ENCODE measurements at places on chromosomes 3 and 15.

- DNase-seq: no peak
Measured at GRCh38 chr3:31573036-31573779, 40.5 kb downstream of the STT3B start.

DNA sequence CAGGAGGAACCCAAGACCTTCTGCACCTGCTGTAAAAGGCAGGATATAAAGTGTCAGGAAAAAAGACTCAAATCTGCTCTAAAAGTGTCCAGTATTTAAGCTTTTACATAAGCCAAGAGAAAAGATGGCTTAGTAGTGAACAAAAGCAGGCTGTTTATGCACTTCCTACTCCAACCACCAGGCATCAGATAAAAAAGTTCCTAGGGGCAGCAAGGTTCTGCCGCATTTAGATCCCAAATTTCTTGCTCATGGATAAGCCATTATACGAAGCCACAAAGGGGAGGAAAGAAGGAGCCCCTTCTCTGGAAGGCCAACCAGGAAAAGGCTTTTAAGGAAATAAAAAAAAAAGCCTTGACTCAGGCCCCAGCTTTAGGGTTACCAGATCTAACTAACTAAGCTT is 10.6 kb upstream of the SLC9C1 start:
- no peak for DNase-seq

DNA sequence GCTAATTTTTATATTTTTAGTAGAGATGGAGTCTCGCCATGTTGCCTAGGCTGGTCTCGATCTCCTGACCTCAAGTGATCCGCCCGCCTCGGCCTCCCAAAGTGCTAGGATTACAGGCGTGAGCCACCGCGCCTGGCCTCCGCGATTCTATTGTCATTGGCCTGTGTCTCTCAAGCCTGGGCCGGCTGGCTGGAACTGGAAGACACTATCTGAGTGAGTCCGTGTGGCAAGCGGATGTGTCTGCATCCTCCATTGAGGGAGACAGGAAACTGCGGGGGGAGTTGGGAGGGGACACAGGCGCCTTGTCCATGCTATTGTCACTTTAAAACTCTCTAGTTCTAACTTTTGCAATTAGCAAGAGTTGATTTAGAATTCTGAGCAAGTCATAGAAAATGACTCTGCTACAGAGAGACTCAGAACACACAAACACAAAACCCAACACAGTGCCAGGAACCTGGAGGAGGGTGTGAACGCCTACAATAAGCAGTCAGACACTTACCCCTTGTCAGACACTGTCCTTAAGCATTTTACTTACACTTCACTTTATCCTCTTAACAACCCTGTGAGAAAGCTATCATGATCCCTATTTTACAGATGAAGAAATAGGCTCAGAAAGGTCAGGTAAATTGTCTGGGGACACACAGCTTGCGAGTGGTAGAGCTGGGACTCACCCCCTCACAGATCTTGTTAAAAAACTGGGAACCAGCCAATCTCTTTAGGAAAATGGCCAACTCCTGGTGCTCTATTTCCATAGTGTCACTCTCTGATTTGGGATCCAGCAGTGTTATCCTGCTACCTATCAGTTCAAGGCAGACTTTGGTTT is 38.7 kb downstream of the ANP32A start:
- no peak for DNase-seq

DNA sequence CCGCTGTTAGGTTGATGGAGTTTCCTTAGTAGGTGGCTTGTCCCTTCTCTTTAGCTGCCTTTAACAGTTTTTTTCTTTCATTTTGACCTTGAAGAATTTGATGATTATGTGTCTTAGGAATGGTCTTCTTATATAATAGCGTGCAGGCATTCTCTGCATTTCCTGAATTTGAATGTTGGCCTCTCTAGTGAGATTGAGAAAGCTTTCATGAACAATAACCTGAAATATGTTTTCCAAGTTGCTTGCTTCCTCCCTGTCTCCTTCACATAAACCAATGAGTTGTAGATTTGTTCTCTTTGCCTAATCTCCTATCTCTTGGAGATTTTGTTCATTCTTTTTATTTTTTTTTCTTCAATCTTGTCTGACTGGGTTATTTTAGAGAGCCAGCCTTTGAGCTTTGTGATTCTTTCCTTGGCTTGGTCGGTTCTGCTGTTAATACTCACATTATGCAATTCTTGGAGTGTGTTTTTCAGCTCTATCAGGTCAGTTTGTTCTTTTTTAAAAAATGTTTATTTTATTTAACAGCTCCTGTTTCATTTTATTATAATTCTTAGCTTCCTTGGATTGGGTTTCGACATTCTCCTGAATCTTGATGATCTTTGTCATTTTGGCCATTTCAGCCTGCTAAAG is 627.9 kb downstream of the SI start:
- DNase-seq: no peak

DNA sequence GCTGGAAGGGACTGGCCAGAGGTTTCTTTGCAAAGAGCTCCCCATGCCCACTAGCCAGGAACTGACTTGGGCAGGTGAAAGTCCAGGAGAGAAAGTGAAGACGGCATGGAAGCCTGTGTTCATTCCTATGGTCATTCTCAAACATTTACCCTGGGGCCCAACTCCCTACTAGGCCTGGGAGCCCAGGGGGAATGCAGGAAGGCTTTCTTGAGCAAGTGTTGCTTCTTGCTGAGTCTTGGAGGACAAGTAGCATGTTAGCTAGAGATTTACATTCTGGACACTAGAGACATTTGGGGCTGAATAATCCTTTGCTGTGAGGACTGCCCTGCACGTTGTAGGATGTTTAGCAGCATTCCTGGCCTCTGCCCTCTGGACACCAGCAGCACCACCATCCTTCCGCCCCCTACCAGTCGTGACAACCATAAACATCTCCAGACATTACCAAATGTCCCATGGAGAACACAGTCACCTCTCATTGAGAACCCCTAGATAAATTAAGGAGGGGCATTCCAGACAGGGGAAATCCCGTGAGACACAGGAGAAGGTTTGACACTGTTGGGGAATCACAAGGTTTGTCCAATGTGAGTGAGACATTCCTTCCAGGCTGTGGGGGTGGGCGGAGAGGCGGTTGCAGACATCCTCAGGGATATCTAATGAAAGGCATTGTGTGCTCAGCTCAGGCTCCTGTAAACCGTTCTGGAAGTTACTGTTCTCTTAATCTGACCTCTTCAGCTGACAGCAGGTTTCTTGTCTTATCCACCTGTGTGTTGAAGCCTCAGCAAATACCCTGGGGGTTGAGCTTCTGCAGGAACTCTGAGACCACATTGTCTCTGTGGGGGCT is 236.2 kb downstream of the TLE3 start:
- DNase-seq: no peak

DNA sequence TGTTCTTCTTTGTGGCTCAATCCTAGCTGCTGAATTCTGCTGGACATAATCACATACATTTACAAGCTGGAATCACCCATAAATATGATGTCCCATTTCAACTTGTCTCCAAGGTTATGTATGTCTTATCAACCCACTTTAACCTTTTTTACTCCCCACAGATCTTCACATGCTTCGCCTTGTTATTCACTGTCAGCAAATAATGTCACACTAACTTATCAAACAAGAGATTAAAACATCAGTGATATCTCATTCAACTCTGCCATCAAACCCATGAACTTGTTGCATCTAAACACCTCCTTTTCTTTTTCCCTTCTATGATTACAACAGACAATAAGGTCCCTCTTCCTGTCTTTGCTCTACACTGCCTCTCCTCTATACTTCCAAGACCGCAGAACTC is 240.7 kb downstream of the TBC1D5 start:
- no peak for DNase-seq

All from stimulated activated CD8-positive, alpha-beta memory T cell treated with anti-CD3 and anti-CD28 coated beads, Interleukin-7, amount 100 ng/mL, for 1 hour (primary cell).